ENCODE measurements at places on chromosomes 5 and 9.

- peak; percentile 97 for DNase-seq
These were observed 179.0 kb downstream of the ROR2 start for GRCh38 chr9:91771027-91771426.

DNA sequence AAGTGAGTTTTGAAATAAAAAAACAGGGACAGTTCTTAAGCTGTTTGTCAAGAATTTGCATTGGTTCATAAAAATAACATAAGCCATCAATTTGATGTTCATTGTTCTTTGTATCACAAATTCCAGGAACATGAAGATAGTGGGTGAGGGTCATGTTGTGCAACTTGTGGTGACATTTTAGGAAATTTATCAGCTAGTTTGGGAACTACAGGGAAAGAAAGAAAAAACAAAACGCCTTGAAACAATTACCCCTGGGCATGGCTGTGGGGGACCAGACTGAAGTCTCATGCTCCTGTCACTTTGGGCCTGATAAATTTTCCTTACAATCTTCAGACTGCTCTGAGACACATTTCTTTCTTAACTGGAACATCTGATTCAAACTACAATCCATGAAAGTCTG lies 207.1 kb upstream of the CLINT1 start:
- peak; percentile 55 for DNase-seq

GRCh38 chr9:123058834-123059233 lies 25.4 kb downstream of the GPR21 start:
- peak; percentile 32 for DNase-seq

DNA sequence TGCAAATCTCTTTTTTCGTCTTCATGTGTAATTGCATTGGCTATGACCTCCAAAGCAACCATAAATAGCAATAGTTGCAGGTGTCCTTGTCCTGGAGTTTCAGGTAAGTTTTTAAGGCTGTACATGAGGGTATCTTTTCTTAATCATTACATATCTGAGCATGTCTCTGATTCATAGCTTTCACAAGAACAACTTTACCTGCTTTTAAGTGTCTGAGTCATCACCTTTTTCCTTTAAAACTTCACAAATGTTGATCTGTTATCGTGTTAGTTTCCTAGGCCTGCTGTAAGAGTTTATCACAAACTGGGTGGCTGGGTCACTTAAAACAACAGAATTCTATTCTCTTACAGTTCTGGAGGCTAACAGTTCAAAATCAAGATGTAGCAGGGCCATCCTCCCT lies 13.8 kb downstream of the GARNL3 start:
- DNase-seq: no peak

GRCh38 chr5:112064271-112064701 lies 307.3 kb upstream of the NREP start:
- DNase-seq: no peak

DNA sequence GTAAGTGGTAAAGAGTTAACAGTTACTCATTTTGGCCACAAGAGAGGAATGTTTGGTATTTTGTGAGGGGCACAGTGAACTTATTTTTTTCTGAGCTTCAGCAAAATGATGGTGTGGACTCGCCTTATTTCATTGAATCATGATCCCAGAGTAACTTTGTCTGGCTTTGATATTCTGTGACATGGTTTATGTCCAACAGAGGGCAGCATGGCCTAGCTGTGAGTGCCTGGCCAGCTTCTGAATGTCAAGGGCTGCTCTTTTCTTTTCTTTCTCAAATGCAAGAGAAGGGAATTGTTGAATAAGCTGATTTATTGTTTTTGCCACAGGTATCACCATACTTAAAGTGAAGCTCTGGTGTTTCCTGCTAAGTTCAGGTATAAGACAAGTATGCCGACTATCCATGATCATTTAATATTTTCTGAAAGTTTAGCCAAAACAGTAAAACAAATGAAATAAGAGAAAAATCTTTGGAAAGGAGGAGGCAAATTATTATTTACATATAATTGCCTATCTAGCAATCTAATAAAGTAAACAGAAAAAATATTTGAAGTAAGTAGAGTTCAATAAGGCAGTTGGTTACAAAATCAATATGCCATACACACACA lies 31.7 kb downstream of the MRPL22 start:
- DNase-seq: peak; percentile 28

DNA sequence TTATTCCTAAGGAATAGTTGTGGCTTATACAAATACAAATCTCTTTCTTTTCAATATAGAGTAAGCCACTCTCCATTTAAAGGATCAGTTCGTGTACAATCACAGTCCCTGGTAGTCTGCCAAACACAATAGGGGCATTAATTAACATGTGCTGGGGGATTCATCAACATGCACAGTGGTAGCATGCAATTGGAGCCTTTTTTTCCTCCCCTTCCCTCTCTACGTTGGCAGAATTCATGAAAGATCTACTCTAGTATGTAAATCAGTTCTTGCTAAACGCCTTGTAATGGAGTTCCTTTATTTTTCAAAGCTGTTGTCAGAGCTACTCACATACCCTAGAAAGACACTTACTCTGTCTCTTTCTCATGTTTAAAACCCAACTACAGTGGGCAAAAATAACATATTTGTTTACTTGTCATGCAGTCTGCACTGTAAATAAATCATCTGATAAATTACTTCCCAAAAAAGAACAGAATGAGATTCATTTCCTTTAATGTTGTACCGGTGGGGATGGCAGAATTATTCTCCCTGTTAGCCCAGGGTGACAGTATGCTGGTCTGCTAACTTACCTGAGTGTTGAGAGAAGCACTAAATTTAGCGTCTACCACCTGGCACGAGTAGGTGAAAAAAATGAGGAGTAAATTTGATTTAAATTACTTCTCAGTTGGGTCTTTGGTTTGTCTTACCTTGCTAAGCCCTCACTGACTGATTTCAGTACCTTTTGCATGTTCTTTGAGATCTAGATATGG lies 341.5 kb upstream of the CCNH start:
- no peak for DNase-seq

GRCh38 chr5:140253985-140254384 lies 48.9 kb downstream of the PFDN1 start:
- DNase-seq: no peak

- DNase-seq: peak; percentile 19
These were observed 659 bp downstream of the RAI14 start for GRCh38 chr5:34656700-34657273.

All from fibroblast of skin of right quadriceps (primary cell).